ENCODE measurements at places on chromosomes 4 and X.

DNA sequence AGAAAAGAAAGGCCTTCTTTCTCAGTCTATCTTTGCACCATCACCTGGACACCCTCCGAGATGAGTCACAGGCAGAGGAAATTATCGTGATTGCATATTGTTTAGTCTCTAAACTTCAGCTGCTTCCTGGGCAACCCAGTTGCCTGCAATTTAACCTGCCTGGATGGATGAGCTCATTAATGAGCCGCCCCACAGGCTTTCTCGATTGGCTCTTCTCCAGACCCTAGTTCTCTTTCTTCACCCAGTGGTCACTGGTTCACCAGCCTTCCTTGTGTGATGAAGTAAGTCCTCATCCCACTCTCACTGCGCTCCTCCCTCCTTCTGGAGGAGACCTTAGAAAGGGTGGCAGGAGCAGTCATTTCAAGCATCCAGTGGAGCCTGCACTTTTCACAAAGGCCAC lies 94.4 kb downstream of the SOWAHB start:
- no peak for DNase-seq

DNA sequence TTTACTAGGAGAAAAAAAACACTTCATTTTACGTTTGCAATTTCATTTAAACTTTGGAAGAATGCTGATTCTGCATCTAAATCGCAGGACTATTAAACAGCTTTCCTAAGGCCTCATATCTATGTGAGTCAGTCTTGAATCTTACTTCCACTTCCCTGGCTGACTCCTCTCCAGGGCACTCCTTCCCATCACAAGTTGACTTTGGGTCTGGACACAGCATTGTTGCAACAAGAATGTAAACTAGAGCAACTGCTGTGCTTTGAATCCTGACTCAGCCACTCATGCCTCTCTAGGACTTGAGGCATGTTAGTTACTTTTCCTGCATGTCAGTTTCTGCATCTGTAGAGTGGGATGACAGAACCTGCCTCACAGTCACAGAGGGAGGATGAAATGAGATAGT lies 413.8 kb downstream of the FAT4 start:
- no peak for DNase-seq

DNA sequence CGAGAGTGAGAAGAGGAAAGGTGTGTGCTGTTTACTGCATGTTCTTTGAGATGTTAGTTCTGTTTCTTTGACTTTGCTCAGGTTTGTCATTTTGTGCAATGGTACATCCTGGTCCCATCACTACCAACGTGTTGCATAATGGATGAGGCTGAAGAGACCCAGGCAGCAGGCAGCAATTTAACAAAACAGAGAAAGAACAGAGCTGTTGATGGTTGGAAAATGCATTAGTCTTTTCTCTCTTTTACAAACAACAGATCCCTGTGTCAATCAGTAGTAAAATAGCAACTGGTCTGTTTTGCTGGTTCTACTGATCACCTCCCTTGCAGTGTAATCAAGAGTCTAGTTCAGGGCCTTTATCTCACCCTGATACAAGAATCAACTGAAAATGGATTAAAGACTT lies 64.8 kb upstream of the LIMCH1 start:
- DNase-seq = no peak

DNA sequence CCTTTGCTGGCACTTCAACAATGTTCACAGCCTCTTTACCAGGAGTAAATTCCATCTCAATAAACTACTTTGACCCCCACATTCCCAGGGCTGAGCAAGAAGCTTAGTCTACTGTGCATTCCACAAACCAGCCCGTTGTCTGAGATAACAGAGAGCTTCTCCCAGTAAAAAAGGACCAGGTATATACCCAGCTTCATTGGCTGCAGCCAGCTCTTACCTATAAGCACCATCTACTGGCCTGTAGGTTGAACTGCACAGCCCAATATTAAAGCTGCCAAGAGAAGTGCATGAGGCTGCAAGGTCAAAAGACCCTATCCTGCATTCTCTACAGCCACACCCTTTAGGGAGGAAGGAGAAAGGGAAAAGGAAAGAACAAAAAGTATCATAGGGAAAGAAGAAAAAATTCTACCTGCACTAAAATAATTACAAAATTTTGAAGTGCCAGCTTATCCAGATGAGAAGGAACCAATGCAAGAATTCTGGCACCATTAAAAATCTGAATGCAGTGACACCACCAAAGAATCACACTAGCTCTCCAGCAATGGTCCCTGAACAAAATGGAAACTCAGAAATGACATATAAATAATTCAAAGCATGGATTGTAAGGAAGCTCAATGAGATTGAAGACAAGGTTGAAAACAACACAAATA lies 45.7 kb upstream of the INTU start:
- no peak for DNase-seq

DNA sequence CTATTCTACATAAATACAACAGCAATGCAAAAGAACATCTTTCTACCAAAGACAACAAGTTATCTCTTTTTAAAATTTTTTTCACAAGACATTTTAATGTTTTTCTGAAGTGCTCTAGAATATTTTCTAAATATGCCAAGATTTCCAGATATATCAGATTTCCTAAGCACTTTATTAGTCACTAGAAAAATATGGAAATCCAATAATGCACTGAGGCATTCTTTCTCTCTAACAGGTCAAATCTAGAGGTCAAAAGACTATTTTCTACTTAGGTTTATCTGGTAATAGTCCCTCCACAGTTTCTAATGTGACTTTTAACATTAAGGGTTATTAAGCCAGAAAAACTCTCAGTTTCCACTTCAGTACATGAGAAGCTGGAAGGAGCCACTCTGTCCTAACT lies 1041.2 kb upstream of the INTU start:
- no peak for DNase-seq

DNA sequence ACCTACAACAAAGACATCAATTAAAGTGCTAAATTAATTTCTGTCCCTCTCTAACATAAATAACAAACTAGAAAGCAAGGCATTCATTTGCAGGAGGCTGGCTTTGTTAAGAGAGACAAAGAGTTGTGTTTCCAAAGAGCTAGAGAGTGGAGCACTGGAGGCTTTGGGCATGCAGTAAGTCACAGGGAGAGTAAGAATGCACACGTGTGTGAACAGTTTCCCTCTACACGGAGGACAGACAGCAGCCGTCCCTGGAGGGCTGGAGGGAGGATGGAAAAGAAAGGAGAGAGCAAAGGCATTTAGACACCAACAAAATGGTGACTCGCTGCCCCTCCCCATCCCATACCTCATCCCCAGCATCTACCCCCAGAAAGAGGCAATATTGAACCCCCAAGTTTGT lies 20.4 kb upstream of the DCHS2 start:
- DNase-seq = no peak

Data from activated CD4-positive, alpha-beta T cell treated with anti-CD3 and anti-CD28 coated beads, Interleukin-2, amount 50 U/mL, for 24 hours (primary cell).